ENCODE measurements at places on chromosomes 7 and 10. TPM values are rescaled to one million over a fixed set of nuclear protein-coding genes. Genes with fewer than 3 reads are reported as not detected.

The CYP3A5 gene
- total RNA-seq: 0.22 TPM

The ICA1 gene
- total RNA-seq: 29.2 TPM

The SPDYE16 gene
- not detected for total RNA-seq

The PIK3AP1 gene
- 1.7 TPM for total RNA-seq

The SFTPA2 gene
- total RNA-seq: not detected

The UCMA gene
- not detected for total RNA-seq

DNA sequence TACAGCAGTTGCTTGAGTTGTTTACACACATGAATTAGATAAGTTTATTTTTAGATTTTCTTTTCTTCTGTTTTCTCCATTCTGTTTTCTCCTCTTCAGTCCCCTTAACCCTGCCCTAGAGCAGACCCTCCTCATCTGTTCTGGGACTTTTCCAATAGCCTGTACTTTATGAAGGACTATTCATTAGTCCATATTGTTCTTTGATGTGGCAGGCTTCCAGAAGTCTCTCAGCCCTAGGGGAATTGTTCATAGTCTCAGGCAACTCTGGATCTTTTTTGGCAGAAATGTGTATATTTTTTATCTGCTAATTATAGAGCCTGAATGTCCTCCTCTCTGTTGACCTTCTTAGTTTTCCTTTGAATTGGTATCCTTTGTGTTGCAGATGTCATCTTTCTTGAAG, 25.4 kb downstream of the KAT6B start:
- no peak overlapping the region for H3K27ac ChIP-seq
- no peaks in the 10 kb centered on the region for H3K27me3 ChIP-seq
- H3K36me3 ChIP-seq: peaks cover 8% of the 10 kb centered on the region
- DNase-seq: no peak
- peaks cover 4% of the 10 kb centered on the region for H3K4me1 ChIP-seq

DNA sequence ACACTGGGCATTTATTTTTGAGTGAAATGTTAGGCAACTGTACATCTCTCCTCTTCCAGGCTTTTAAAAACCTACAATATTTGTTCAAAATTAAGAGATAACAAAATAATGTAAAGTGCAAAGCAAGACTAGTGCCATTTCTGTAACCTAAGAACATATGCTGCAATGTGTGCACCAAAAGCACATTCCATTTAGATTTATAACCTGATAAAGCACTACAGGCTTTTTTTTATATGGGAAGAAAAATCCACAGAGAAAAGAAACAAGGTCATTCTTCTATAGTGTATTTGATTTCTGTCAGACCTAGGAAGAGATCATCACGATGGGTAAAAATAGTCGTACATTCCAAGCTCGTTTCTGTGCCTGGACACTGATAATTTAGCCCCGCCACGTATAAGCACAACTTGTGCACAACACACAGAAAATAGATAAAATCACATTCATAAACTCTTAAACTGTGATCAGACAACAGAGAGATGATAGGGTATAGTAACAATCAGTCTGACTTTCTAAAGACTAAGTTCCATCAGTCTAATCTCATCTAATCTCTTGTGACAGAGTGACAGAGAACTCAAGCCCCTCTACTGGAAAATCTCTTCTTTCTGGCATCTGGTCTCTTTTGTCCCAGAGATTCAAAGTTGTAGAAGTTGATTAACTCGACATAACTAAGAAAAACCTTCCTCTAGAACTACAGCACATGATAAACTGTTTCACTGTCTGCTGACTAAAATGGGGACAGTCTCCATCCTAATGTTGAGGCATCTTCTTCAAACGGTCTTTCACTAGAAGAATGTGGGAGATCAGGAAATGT, 6.7 kb downstream of the LAMB1 start:
- H3K27me3 ChIP-seq: peaks cover 4% of the 10 kb centered on the region
- H3K4me3 ChIP-seq: no peak overlapping the region
- no peak for DNase-seq
- peaks cover 6% of the 10 kb centered on the region for H3K36me3 ChIP-seq
- H3K4me1 ChIP-seq: peaks cover 2% of the 10 kb centered on the region

DNA sequence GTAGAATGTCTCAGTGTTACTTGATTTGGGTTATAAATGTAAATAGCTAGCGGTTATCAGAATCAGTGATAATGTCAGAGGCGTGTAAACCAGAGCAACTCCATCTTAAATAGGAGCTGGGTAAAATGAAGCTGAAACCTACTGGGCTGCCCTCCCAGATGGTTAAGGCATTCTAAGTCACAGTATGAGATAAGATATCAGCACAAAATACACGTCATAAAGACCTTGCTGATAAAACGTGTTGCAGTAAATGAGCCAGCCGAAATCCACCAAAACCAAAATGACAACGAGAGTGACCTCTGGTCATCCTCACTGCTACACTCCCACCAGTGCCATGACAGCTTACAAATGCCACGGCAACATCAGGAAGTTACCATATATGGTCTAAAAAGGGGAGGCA, 172.3 kb downstream of the CHRM2 start:
- no peaks in the 10 kb centered on the region for H3K4me1 ChIP-seq
- no peak for DNase-seq
- no peaks in the 10 kb centered on the region for H3K36me3 ChIP-seq

GRCh38 chr7:28062197-28062991, 118.2 kb downstream of the JAZF1 start:
- H3K4me3 ChIP-seq: no peak overlapping the region
- no peaks in the 10 kb centered on the region for H3K36me3 ChIP-seq
- H3K27ac ChIP-seq: no peak overlapping the region
- peak; percentile 79 for DNase-seq
- peaks cover 3% of the 10 kb centered on the region for H3K4me1 ChIP-seq
- no peaks in the 10 kb centered on the region for H3K27me3 ChIP-seq

DNA sequence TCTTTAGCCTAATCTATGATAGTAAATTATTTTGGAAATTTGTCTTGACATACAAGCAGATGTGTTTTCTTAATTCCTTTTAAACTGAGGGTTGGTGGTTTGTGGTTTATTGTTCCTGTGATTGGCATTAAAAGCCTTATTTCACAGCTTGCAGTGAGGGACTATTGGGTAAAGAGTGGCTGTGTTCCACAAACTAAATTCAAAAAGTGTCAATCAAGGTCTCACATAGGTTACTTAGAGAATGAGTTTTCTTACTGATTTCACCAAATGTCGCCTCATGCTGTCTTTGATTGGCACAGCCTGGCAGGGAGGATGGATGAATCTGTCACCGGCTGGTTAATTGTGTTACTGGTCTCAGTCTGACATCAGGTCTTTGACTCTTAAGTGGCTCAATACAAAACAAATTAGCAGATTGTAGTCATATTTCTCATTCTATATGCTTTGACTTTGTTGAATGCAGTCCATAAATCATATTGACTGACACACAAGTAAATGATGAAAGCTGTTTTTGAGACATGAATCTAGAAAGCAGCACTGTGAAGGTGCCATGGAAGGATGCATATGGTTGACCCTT, 66.8 kb upstream of the CYP26C1 start:
- no peaks in the 10 kb centered on the region for H3K36me3 ChIP-seq
- H3K4me1 ChIP-seq: no peaks in the 10 kb centered on the region
- DNase-seq: no peak
- no peaks in the 10 kb centered on the region for H3K27me3 ChIP-seq
- no peak overlapping the region for H3K27ac ChIP-seq

GRCh38 chr10:44426247-44427034, 41.5 kb upstream of the CXCL12 start:
- no peak for DNase-seq
- no peak overlapping the region for H3K4me3 ChIP-seq
- H3K27ac ChIP-seq: no peak overlapping the region

DNA sequence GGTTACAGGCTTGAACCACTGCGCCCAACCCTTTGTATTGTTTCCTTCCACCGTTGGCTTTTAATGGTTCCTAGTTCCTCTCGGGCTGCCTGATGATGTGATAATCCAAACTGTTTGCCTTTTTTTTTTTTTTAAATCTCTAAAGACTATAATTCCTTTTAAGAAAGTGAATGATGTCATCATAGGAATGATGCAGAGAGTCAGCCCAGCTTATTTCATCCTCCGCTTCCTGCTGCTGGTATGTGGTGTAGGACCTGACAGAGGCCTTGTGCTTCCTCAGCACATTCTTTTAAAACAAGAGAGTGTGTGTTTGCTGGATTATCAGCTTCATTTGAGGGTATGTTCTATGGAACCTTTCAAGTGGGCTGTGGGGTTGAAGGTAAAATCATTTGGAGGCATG, 241.4 kb downstream of the LRMDA start:
- H3K4me3 ChIP-seq: no peak overlapping the region
- peaks cover 2% of the 10 kb centered on the region for H3K36me3 ChIP-seq
- no peak for DNase-seq
- H3K4me1 ChIP-seq: no peaks in the 10 kb centered on the region
- no peak overlapping the region for H3K27ac ChIP-seq

DNA sequence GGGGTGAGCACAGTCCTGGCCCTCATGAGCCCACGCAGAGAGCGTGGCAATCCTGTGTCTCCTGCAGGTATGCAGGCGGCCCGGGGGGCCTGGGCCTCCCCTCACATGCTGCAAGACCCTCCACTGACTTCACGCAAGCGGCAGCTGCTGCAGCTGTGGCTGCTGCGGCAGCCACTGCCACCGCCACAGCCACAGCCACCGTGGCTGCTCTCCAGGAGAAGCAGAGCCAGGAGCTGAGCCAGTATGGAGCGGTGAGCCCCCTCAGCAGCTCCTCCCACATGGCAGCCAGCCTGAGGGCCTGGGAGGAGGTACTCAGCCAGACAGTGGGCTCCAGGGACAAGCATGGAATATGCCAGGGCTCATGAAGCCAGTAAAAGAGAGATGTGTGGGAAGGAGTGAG, 8.7 kb downstream of the ZMIZ2 start:
- H3K36me3 ChIP-seq: peaks cover 12% of the 10 kb centered on the region
- no peaks in the 10 kb centered on the region for H3K27me3 ChIP-seq
- no peaks in the 10 kb centered on the region for H3K4me1 ChIP-seq
- no peak for DNase-seq
- no peak overlapping the region for H3K4me3 ChIP-seq

- H3K4me1 ChIP-seq: no peaks in the 10 kb centered on the region
- no peaks in the 10 kb centered on the region for H3K27me3 ChIP-seq
- no peak overlapping the region for H3K4me3 ChIP-seq
- no peak overlapping the region for H3K27ac ChIP-seq
- DNase-seq: no peak
These were observed 106.4 kb downstream of the TMEM130 start for GRCh38 chr7:98763441-98763840.

GRCh38 chr10:128519581-128519980, 393.4 kb upstream of the MKI67 start:
- H3K4me1 ChIP-seq: no peaks in the 10 kb centered on the region
- H3K4me3 ChIP-seq: no peak overlapping the region
- H3K27ac ChIP-seq: no peak overlapping the region
- no peak for DNase-seq

DNA sequence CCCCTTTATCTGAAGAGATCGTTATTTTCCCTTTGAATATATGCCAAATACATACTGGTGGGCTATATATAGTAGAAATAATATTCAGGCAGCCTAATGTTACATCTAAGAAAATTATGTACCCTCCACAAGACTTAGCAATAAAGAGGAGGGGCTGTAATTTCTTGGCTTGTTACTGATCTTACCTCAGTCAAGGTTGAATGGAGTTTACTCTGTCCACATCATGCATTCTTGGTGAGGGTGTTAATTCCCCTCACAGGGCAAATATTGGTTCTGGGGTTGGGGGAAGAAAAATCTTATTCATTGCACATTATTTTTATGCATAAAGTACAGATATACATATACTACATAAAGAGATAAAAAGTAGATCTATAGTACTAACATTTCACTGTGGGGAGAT, 145.8 kb upstream of the ANK3 start:
- peaks cover 2% of the 10 kb centered on the region for H3K36me3 ChIP-seq
- no peak for DNase-seq
- no peak overlapping the region for H3K27ac ChIP-seq
- H3K27me3 ChIP-seq: no peaks in the 10 kb centered on the region
- no peak overlapping the region for H3K4me3 ChIP-seq
- H3K4me1 ChIP-seq: no peaks in the 10 kb centered on the region

DNA sequence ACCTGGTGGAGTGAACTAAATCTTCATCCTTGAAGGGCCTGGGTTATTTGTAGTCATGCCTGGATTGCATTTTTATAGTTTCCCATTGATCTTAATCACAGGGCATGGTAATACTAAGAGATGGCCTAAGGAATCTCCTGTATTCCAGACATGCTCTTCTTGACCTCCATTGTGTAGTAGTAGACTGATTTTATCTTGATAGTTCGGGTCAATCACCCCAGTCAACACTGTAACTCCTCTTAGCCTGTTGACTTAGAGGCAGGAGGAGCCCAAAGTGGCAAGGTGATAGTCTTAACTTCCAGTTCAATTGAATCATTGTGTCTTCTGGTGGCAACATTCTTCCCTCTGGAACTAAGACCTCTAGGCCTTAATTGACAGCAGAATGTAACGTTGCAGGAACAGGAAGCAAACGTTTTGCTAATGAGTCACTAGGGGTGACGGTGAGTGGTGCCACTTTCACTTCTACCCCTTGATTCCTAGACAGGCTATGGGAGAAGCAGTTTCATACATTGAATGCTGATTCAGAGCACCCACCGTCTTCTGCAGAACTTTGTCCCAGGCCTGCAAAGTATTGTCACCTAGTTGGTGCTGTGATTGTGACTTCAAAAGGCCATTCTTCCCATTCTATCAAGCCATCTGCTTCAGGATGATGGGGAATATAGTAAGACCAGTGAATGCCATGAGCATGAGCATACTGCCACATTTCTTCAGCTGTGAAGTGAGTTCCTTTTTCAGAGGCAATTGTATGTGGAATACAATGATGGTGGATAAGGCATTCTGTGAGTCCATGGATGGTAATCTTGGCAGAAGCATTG, 24.0 kb upstream of the PAPSS2 start:
- no peaks in the 10 kb centered on the region for H3K27me3 ChIP-seq
- H3K4me1 ChIP-seq: no peaks in the 10 kb centered on the region
- H3K27ac ChIP-seq: no peak overlapping the region
- no peak for DNase-seq
- peaks cover 6% of the 10 kb centered on the region for H3K36me3 ChIP-seq
- H3K4me3 ChIP-seq: no peak overlapping the region

DNA sequence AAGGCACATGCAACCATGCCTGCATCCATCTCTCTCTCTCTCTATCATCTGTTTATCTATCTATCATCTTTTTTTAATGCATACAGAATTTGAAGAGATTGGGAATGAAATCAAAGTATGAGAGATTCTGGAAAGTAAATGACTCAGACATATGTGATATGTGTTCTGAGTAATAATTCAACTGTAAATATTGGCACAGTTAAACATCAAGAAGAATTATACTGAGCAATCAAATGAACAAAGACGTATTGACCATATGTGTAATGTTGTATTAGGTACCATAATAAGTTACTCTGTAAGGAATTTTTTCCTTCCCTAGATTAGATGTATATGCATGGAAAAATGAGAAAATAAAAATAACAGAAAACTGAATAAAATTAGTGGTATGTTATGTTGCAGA, 108.3 kb downstream of the SUGCT start:
- no peak for DNase-seq
- no peaks in the 10 kb centered on the region for H3K4me1 ChIP-seq
- H3K27me3 ChIP-seq: no peaks in the 10 kb centered on the region
- H3K36me3 ChIP-seq: no peaks in the 10 kb centered on the region

DNA sequence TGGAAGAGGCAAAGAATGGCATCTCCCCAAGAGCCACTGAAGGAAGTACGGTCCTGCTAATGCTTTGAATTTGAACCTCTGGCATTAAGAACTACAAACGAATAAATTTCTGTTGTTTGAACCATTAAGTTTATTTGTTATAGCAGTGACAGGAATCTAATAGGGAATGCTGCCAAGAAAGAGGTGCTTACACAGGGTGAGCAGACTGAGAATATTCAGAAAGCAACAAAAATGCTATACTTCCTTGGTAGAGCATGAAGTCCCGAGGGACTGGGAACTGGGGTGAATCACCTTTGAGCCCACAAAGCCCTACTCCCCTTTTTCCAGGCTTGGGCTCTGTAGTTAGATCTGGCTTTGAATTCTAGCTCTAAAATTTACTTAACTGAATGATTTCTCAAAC, 45.0 kb downstream of the PANK1 start:
- H3K36me3 ChIP-seq: peaks cover 5% of the 10 kb centered on the region
- H3K27me3 ChIP-seq: no peaks in the 10 kb centered on the region
- no peak overlapping the region for H3K4me3 ChIP-seq
- no peak overlapping the region for H3K27ac ChIP-seq

Measured in H9 (cell line).